AML-193 (cell line): ENCODE measurements at places on chromosomes 1 and 21.

DNA sequence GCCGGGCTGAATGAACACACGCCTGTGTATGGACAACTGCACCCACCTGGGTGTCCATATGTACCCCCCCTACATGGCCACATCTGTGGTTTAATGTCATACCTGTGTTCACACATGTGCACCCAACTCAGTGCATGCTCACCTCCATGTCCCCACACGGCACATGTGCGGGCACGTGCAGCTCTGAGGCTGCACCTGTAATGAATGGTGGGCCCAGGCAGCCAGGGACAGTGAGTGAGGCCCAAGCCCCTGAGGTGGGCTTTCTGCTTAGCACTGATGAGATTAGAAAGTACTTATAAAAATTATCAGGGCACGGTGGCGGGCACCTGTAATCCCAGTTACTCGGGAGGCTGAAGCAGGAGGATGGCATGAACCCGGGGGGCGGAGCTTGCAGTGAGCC is 42.5 kb upstream of the CSF3R start:
- DNase-seq: no peak

- DNase-seq: peak; percentile 35
These were observed 17.8 kb upstream of the TNFSF4 start for GRCh38 chr1:173224949-173225348.

GRCh38 chr21:32392880-32393676 is at the start of gene URB1:
Gene URB1, minus strand, starts transcription at chr21:32393012. Its CDS starts 102 bp downstream, at chr21:32392910.
- peak; percentile 62 for DNase-seq

GRCh38 chr21:44295163-44295573 is 4.7 kb upstream of the PFKL start:
- DNase-seq: no peak

DNA sequence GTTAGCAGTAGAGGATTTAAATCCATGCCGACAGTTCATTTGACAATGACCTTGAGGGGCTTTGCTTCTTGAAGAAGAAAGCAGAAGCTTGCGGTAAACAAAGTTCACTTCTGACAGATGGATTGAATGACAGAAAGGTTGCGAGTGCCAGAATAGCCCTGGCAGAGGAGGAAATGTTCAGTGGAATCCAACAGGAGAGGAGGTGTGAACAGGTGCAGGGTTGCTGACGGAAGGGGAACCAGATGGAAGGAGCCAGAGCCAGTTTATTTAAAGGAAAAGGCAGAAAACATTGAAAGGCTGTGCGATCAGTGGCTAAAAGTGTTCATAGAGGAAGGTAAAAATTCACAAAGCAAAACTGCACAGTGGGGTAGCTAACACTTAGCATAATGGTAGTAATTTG is 141.0 kb downstream of the SDCCAG8 start:
- DNase-seq: no peak

DNA sequence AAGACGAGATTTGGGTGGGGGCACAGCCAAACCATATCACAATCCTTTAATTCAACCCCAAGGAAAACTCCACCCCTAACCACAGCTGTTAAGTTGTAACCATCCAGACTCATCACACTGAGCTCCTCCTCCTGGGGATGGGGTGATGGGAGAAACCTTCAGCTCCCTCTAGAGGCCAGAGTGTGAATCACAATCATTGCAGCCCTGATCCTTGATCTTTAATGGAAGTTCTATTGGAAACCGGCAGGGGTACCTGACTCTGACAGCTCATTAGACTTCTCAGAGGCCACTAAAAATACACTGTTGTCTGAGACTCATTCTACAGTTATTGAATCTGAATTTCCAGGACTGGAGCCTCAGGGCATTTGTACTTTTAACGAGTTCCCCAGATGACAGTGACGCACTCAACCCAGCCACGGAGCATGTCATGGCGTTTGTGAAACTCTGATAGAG is 127.2 kb downstream of the IGSF21 start:
- DNase-seq: peak; percentile 20

GRCh38 chr1:180611016-180611930 is 20.5 kb upstream of the XPR1 start:
- peak; percentile 49 for DNase-seq

GRCh38 chr1:15427280-15427666 is 11.0 kb upstream of the CTRC start:
- no peak for DNase-seq

DNA sequence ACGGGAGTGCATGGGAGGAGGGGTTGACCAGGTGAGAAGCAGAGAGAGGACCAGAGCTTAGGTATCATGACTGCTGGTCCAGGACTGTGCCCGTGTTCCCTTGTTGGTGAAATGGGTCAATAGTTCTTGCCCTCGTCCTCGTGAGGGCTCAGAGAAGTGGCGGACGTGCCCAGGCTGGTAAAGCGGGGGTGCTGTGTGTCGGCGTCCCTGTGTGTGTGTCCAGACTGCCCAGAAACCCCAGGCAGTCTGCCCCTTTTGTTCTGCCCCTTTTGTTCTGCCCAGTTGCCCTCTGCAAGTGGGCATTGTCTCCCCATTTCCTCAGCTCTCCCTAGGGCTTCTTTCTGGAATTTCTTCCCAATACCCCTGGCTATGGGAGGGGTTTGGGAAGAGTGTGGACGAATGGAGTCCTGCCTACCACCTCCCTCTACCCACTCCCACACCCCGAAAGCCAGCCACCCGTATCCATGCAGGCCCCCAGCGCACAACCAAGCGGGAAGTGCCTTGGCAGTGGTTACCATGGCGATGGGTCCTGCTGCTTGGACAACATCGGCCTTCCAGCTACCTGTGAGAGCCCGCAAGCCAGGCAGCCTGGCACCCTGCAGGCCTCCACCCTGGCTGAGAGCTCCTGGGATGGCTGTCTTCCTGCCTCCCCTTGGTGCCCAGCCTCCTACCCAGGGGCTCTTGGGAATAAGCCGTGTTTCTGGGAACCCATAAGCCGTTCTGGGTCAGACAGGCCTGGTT is 34.7 kb downstream of the ACOT11 start:
- DNase-seq: no peak

DNA sequence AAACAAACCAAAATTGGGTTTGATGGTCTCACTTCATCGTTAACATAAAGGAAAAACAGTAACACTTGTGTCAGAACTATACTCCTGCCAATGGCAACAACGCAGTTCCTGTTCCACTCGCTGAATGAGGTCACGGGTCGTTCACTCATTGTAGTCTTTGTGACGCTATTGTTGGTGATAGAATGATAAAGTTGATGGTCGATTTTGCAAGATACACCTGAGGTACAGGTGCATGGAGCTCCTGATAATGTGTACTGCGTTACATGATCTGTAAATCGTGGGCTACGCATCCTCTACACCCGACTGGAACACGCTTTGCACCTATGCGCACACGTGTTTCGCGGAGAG is 391 bp upstream of the CENPS start:
- peak; percentile 41 for DNase-seq

- peak; percentile 80 for DNase-seq
These were observed 101.2 kb downstream of the AKT3 start for GRCh38 chr1:243748706-243749283.

- DNase-seq: peak; percentile 14
These were observed 52.2 kb downstream of the SMYD2 start for GRCh38 chr1:214332946-214333798.

DNA sequence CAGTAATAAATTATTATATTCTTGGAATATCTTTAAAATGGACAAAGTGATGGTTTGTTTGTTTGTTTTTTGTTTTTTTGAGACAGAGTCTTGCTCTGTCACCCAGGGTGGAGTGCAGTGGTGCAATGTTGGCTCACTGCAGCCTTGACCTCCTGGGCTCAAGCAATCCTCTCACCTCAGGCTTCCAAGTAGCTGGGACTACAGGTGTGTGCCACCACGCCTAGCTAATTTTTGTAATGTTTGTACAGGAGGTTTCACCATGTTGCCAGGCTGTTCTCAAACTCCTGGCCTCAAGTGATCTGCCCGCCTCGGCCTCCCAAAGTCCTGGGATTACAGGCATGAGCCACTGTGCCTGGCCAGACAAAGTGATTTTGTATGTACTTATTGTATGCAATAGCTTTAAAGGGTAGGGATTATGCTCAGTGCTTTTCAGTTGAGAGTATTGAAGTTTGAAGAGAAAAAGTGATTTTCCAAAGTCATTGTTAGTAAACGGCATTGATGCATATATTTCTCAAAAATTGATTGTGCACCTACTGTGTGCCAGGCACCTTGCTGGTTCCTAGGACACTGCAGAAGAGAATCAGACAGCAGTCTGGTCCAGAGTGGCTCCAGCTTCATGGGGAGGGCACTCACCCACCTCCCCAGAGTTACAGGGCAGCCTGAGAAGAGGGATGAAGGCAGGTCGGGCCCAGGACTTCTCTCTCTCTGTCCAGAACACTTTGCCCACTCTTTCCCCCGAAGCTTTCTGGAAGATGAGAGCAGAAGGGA is 34.2 kb upstream of the TTC22 start:
- DNase-seq: no peak

DNA sequence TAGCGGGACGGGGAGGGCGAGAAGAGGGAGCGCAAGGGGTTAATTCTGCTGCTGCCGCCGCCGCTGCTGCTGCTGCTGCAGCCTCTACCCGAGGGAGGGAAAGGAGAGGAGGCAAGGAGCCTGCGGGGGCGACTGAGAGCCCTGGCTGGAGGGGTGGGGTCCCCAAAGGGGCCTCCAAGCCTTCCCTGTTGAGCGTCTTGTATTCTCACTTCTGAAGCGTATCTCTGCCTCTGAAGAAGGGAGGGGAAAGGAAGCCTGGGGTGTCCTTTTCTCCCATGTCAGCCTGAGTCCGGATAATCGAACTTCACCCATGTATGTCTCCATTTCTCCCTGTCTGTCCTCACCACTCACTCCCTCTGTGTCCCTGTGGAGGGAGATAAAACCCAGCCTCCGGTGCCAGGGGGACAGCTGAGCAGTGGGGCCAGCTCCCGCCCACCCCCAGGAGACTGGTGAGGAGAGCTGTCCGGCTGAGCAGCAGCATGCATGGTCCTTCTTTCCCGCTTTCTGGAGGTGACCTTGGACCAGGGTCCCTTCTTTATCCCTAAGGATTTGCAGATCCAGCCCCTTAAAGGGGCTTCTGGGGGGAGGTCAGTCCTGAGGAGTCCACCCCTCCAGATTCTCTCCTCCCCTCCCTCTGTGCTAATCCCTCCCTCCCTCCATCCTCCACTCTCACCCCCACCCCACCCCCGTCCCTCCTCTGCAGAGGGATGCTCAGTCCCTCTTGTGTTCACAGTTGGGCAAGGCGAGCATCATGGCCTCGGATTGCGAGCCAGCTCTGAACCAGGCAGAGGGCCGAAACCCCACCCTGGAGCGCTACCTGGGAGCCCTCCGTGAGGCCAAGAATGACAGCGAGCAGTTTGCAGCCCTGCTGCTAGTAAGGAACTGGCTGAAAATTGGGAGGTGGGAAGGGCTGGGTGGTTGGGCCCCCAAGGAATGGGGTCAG is 1.0 kb downstream of the NCDN start:
- DNase-seq: no peak

DNA sequence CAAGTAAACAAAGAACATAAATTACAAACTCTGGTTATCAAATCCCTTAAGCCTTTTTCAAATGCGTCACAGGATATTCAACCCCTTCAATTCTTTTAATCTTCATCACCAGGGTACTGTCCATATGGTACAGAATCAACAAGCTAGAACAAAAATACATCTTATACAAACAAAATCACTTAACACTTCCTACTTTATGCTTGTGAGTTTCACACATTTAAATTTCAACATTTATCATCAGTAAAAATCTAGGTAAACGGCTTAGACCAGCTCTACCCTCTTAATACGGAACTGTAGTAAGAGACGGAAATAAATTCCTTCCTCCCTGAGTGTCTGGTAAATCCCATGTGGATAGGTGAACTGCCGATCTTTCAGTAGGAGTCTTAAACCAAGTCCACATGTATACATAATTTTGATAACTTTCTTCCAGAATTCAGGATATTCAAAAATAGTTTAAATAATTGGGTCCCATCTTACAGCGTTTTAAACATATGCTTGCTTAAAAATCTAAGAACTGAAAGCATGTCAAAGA is 1.0 kb downstream of the CCDC181 start:
- no peak for DNase-seq

GRCh38 chr1:56034847-56035481 is 544.4 kb downstream of the PLPP3 start:
- no peak for DNase-seq

- peak; percentile 34 for DNase-seq
These were observed 2.5 kb upstream of the MEF2D start for GRCh38 chr1:156502894-156503697.

DNA sequence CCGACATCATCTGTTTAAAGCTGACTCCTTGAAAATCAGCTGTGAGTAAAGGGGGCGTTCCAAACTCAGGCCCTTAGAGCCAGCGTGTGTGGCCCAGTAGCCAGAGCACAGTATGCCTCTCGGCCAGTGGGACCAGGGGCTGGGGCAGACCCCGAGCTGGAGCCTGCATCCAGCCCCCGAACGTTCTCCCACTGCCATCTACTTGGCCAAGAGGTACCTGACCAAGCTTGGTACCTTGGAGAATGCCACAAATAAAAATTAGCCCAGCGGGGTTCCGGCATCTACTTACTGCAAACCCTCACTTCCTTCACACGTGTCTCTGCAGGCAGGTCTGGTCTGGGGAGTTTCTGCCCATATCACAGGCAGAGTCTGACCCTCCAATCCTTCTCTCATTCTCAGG is 56.7 kb upstream of the COL6A2 start:
- no peak for DNase-seq

DNA sequence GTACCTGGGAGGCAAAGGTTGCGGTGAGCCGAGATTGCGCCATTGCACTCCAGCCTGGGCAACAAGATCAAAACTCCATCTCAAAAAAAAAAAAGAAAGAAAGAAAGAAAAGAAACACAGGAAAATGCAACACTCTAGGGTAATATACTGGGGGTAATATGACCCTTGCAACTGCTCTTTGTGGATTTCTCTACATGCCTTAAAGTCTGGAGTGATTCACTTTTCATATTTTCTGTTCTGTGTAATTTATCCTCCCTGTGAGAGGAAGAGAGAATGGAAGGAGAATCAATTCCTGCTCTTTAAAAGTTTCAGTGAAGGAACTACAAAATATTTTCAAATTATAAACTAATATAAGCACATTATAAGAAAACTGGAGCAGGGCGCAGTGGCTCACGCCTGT is 22.7 kb downstream of the RIT1 start:
- no peak for DNase-seq

DNA sequence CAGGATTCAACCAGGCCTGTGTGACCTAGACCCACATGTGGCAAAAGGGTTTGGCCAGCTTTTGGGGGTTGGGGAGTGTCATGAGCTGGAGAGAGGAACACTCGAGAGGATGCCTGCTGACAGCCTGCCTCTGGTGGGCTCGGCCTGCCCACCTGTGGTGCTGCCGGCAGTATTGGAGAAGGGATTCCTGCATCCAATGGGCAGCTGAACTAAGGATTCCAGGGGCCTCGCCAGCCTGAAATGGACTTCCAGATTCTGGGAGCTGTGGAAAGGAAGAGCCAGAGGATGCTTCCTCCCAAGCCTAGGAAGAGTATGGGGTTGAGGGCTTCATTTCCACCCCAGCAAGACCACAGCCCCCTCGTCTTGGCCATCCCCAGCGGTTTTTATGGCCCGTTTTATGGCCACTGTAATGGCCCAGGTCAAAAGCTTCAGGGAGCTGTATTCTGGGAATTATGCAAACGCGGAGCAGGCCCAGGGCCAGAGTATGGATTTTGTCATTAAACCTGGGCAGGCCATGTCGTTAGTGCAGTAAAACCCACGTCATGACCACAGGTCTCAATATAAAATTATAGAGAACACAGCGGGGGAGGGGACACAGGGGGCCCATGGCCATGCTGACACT is 63.6 kb downstream of the TMEM53 start:
- no peak for DNase-seq
